ENCODE measurements at places on chromosomes 11 and 22.

DNA sequence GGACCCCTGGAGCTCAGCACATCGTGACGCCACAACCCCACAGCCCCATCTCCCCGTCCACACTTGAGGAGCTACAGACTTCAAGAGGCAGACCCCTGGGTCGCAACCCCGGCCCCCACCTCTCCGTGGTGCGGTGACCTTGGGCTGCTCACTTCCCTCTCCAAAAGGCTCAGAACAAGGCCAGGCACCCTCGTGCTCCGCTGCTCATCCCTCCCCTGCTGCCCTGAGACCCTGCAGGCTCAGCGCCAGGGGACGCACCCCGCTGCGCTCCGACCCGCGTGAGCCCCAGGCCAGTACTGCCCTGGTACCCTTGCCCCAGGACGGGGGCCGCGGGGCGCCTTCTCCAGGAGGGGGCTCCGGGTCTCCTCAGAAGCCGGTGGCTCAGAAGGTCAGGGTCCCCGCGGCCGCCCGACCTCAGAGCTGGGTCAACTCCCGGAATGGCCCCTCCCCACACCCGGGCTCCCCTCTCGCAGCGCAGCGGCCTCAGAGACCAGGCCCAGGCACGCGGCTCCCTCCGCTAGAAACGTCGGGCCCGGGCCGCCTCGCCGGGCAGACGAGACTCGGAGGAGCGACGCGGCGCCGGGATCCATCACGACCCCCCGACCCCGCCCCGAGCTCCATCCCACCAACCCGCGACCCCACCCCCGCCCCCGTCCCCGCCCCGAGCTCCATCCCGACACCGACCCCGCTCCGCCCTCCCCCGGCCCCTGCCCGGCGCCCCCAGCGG, 563 bp downstream of the GATD1 start:
- DNase-seq, result peak; percentile 64

- no peak for DNase-seq
Measured at GRCh38 chr11:65777241-65777640, 3.5 kb downstream of the AP5B1 start.

DNA sequence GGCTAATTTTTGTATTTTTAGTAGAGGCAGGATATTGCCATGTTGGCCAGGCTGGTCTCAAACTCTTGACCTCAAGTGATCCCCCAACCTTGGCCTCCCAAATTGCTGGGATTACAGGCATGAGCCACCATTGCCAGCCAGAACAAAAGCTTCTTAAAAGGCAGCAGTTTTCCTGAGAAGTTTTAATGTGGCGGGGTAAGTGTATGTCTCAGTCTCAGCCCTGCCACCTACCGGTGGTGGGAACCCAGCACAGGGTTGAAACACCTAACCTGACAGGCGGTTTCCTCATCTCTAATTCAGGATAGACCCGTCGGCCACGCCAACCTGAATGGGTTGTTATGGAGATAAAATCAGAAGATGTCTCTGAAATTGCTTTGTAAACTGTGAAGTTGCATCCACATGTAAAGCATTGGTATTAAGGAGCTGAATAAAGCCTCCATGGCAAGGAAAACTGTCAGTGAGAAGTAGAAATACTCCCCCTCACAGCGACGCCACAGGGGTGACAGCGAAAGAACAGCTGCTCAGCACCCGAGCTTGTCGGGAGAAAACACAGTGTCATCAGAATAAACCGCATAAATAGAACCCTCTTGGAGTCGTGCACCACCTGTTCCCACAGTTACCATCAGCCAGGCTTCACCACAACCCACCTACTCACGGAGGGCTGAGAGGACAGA, 165.9 kb upstream of the NCAM1 start:
- DNase-seq, result no peak

DNA sequence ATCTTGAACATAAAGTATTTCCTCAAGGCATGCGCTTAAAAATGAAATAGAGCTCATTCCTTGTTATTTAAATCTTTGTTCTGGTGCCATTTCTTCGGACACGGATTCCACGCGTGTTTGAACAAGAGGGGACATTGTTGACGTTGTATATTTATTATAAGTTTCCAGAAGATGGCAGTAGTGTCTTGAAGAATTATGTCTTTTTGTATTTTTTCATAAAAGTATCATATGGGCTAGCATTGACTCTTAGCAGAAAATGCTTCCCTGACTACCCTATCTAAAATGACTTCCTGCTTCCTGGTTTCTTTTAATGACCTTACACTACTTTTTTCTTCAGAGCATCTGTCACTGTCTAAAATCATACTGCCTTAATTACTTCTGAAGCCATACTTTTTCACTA, 20.4 kb downstream of the BIRC2 start:
- DNase-seq, result no peak

GRCh38 chr11:112655371-112655770, 305.8 kb upstream of the NCAM1 start:
- DNase-seq, result no peak

GRCh38 chr11:86869531-86869930, 69.2 kb downstream of the PRSS23 start:
- no peak for DNase-seq

- no peak for DNase-seq
Measured at GRCh38 chr11:11607772-11608171, 14.0 kb downstream of the GALNT18 start.

DNA sequence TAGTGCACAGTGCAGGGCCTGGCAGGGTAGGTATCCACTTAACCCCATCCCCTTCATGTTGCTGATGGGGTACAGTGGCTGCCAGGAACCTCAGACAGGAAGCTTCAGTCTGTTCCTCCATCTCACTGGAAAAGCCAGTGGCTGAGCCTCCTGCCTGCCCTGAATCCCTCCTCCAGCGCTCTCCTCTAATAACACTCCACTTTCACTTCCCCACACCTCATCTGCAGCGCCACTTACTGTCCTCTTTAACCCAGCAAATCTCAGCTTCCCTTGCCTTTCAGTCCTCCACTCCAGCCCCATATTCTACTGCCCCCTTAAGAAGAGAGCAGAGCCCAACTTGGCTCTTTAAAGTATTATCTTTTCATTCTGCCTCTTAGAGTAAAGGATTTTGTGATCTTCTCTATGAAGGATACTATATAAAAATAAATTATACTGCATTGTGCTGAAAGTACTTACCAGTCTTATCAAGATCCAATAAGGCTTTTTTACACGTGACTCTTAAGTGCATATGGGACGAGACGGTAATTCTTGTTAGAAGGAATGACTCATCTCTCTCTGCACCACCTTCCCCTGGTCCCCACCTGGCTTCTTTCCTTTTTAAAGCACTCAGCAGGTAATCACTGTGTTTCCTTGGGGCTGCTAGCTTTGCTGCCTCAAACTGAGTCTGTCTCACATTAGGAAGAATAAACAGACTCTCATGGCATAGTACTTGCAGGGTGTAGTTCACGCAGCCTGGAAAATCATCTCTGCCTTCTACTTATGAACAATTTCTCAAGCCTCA, 238.0 kb upstream of the NARS2 start:
- no peak for DNase-seq

DNA sequence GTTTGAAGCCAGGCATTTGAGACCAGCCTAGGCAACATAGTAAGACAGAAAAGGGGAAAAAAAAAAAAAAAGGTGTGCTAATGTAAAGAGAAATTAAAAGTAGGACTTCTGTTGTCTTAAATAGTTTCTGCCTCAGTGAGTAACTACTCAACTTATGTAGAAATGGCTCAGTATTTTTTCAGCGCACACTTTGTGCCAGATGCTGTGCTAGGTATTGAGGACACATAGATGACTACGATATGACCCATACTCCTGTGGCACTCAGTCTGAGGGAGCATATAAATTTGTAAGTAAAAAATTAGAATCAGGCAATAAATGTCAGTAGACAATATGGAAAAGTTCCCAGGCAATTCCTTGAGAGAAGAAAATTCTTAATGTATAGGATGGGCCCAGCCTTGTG, 93.9 kb downstream of the YAP1 start:
- no peak for DNase-seq

GRCh38 chr11:126764231-126764630, 236.3 kb downstream of the KIRREL3 start:
- DNase-seq, result no peak

DNA sequence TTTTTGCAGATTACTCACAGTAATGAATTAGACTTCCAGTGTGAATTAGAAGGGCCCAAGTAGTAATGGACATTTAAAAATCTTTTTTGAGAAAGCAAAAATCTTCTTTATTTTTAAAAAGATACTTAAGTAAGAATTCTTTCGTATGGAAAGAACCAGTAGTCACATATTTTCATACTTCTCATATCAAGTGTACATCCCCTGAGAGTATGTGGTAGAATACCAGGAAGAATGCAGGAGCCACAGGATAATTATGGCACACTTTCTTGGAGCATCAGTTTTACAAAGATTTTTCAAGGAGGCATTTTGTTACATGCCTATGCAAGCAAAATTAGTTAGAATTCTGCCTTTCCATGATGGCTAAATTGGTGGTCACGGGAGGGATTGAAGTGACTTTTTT, 28.1 kb downstream of the POLD3 start:
- no peak for DNase-seq

DNA sequence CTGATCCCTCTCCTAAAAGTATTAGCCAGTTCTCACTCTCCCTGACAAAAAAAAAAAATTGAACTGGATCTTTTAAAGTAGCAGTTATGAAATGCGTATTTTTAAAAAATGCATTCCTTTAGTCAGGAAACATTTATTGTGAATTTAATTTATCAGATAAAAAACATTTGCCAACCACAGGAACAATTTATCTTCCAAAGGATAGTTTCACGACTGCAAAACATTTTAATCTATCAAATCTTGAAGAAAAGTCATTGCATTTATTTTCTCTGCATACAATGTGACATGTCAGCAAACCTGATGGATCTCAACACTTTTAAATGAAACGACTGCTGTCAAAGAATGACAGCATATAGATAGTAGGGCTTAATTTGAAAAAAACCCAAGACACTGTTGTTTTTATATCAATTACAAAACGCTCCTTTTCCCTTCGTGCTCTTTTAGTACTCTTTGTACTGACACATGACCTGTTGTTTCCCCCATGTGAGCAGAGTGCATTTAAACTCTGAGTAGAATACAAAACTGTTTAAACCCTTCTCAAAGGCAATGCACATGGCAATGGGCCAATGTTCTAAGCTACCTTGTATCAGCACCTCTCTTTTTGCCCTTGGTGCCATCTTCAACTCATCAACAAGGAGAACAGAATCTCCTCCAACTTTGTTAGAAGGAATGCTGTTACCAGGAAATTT, 107.0 kb downstream of the ATG16L2 start:
- DNase-seq, result no peak

- peak; percentile 34 for DNase-seq
Measured at GRCh38 chr11:82811369-82811768, 77.7 kb upstream of the FAM181B start.

- DNase-seq, result no peak
Measured at GRCh38 chr11:3228445-3228829, 3.8 kb downstream of the MRGPRE start.

- DNase-seq, result peak; percentile 52
Measured at GRCh38 chr11:119432484-119433357, 9.7 kb upstream of the THY1 start.

GRCh38 chr22:28935713-28936112, 52.3 kb downstream of the ZNRF3 start:
- no peak for DNase-seq

DNA sequence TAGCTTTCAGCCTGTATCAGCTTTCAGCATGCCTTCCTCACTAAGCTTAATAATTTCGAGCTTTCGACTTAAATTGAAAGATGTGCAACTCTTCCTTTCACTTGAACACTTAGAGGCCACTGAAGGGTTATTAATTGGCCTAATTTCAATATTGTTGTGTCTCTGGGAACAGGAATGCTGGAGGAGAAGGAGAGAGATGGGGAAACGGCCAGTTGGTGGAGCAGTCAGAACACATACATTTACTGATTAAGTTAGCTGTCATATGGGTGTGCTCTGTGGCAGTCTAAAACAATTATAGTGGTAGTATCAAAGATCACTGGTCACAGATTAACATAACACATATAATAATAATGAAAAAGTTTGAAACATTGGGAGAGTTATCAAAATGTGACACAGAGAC, 106.2 kb downstream of the LRRC32 start:
- no peak for DNase-seq

DNA sequence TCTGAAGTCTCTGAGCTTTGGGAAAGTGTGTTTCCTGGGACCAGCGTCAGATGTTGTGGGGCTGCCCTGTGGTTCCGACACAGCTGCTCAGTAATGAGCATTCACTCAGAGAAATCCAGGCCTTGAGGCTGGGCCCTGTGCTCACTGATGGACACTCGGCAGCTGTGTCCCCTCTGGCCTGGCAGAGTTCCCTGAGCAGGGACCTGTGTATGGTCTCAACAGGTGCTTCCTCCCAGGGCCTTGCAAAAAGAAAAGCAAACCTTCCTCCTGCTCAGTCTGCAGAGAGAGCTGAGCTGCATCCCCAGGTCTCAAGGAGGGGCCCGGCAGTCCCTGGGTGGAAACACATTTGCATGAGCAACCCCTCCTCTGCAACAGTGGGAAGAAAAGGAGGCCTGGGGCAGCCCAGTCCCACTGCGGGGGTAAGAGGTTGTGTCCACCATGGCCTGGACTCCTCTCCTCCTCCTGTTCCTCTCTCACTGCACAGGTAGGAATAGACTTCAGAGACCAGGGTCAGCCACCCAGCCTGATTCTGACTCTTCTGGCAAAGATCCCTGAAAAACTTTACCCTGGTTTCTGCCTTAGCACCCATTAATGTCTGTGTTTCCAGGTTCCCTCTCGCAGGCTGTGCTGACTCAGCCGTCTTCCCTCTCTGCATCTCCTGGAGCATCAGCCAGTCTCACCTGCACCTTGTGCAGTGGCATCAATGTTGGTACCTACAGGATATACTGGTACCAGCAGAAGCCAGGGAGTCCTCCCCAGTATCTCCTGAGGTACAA, 131.2 kb downstream of the VPREB1 start:
- DNase-seq, result peak; percentile 31

DNA sequence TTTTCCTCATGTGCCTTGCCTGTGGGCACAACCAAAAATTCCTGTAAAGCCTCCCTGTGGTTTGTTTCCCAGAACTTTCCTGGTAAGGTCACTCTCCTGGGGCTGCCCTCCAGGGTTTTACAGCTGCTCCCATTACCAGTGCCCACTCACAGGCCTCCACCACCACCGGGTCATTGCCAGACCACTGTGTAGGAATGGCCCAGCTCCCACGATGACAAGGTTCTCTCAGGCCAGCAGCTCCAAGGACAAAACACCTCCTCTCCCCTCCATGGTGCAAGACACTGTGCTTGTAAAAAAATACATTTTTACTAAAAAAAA, 96.1 kb upstream of the AKIP1 start:
- DNase-seq, result no peak

GRCh38 chr11:77233011-77233410, 68.5 kb downstream of the GDPD4 start:
- DNase-seq, result no peak

DNA sequence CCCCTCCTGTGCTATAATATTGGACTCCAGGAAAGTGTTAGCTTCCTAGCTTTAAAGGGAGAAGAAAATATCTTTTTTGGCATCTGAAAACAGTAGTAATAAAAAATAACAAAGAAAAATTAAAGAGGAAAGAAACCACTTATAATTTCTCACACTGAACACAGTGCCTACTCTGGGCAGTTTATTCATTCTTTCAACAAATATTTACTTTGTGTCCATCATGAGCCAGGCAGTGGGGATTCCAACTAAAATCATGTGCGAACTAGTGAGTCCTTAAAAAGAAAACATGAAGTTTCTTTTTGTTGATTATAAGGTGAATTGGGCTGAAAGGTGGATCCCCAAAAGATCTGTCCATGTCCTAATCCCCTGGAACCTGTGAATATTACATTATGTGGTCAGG, 16.0 kb upstream of the ELF5 start:
- DNase-seq, result no peak

- no peak for DNase-seq
Measured at GRCh38 chr22:45709866-45710265, 38.2 kb downstream of the ATXN10 start.

- no peak for DNase-seq
Measured at GRCh38 chr11:16738947-16739815, 734 bp downstream of the C11orf58 start.

- DNase-seq, result no peak
Measured at GRCh38 chr22:42969348-42969975, 45.5 kb downstream of the PACSIN2 start.

All from retina (tissue), 1 donor.